ENCODE measurements at places on chromosomes 3 and 15.

GRCh38 chr3:80771085-80771484 lies 990.4 kb downstream of the GBE1 start:
- no peak for DNase-seq

GRCh38 chr15:27903405-27903804 lies 195.7 kb downstream of the OCA2 start:
- no peak for DNase-seq

- no peak for DNase-seq
These were observed 3.3 kb downstream of the C3orf70 start for GRCh38 chr3:185149591-185149990.

- no peak for DNase-seq
These were observed 8.7 kb upstream of the MESP2 start for GRCh38 chr15:89767411-89767915.

- no peak for DNase-seq
These were observed 31.1 kb upstream of the CAPN7 start for GRCh38 chr3:15174953-15175352.

GRCh38 chr15:27961801-27962200 lies 137.3 kb downstream of the OCA2 start:
- no peak for DNase-seq

DNA sequence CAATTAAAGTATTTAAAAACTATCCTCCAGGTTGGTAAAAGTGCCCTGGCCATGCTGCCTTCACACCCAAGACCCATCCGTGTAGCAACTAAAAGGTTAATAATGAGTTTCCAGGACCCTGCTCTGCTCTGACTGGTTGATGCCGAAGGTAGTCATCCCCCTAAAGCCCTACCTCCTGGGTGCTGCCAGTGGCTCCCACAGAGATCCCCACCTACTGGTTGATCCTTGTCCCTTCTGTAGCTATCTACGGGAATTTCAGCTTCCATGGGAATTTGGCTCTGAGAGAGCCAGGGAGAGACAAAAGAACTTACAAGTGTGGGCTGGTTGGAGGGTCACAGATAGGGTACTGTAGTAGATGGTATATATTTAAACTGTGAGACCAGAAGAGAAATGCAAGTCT lies 110.6 kb upstream of the NANOGP8 start:
- DNase-seq: no peak

- DNase-seq: no peak
These were observed 547.4 kb upstream of the IL12A start for GRCh38 chr3:159441279-159441678.

- DNase-seq: no peak
These were observed 211.3 kb downstream of the TIGIT start for GRCh38 chr3:114504941-114505628.

DNA sequence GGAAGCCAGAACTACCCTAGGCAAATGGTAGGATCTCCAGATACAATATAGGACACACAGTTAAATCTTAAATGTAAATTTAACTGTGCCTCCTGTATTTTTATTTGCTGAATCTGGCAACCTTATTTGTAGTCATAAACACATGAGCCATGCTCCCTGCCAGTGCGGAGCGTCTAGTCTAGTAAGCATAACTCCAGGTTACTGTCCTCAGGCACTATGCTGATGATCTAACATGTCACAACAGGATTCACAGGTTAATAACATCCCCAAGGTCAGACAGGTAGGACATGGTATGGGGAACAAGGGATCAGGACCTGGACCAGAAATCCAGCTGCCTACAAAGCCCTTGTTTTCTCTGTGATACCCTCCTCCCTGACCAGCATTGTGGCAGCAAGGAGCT lies 305.1 kb downstream of the CACNA2D3 start:
- DNase-seq: no peak

- no peak for DNase-seq
These were observed 78.3 kb upstream of the RGMA start for GRCh38 chr15:93167291-93167690.

- no peak for DNase-seq
These were observed 913.6 kb upstream of the ARPP21 start for GRCh38 chr3:34725774-34726173.

DNA sequence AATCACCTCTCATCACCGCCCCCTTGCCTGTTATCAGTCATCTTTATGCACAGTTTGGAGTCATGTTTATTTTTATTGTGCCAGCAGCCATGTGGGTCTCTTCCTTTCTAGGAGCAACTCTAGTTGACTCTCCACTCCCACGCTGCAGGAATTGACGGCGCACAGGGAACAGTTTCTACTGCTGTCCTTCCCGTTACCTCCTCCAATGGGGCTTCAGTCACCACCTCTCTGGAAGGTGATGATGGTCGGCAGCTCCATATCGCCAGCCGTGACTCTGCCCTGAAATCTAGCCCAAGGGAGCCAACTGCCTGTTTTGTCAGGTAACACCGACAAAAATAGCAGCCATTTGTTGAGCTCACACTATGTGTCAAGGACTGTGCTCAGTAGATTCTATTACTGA lies 35.6 kb upstream of the FAM107A start:
- DNase-seq: no peak

- DNase-seq: no peak
These were observed 5.2 kb upstream of the SLC28A1 start for GRCh38 chr15:84879088-84879780.

DNA sequence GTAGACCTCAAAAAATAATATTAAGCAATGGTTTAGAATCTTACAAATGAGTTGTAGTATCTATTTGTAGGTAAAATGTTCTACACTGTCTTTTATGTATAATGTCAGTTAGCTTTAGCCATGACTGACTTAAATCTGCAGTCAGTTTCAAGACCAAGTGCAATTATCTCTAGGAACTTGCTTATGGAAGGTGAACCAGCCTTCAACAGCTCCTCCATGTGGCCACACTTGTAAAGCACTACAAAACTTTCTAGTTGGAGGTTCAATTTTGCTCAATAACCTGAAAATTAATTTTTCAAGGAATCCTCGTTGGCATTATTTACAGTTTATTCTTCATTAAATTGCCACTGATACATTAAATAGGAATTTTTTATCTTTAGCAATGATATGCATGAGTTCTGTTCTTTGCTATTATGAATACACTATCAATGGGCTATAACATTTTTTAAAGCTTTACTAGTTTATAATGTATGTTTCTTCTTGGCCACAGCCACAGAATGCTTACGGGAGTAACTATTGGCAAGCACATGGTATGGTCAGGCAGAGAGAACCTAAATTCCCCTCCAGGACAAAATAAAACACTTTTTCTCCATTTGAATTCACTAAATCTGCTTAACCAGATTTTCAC lies 315.3 kb upstream of the UBE2E2 start:
- no peak for DNase-seq

DNA sequence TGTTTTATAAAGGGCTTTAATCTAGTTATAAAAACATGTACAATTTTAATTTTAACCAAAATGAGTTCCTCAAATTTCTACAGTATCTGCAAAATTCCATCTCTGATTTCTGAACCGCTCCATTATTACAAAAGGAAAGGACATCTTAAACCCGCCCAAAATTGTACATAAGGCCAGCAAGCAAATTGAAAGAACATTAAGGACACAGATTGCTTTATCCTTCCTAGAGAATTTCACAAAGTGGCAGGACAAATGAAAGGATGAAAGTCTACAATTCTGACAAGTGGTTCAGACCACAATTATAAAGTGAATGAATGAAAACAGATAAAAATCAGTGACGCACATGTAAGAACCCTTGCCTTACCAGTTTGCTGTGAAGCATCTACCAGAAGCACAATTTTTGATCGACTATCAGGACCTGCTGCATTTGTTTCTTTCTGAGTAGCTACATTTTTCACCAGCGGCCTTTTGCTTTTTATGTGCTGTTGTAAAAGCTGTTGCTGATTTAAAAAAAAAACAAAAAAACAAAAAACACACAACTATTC lies 13.6 kb downstream of the SECISBP2L start:
- no peak for DNase-seq

DNA sequence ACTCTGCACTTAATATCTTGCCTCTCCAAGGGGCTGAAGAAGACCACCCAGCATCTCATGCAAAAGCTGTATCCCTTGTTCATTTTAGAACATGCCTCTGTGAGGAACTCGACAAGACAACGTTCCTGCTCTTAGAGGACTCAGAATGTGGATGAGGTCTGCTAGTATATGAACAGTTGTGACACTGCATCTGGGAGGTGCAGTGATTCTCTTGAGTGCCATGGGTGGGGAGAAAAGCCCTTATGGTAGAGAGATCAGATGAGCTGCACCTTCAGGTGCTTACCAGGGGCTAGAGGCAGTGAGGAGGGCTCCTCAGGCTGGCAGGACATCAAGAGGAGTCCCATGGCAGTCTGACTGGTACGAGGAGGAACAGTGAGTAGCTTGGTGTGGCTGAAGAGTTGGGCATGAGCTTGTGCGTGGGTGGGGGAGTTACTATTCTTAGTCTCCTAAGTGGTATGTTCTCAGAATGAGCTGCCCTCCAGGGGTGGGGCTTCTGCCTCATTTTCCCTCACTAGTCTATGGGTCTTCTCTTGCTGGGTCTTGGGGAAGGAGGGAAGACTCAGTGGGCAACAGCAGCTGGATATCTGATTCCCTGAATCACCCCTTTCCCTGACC lies 56.7 kb upstream of the ATP2B2 start:
- no peak for DNase-seq

GRCh38 chr15:99143242-99143641 lies 38.4 kb downstream of the SYNM start:
- DNase-seq: no peak

DNA sequence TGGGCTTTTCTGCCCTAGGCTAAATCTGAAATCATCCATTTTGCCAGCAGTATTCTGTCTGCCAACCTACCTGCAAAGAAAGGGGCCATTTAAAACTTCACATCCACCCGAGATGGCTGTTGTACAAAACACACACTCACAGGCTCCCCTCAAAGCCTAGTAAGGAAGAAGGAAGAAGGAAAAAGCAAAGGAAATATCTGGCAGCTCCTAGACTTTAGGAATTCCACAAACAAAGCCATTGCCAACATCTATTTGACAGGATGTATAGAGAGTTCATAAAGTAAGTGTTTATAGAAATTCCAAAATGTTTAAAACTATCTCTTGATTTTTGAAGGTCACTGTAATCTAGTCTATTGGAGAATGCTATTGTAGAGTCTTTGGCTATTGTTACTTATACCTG lies 91.9 kb upstream of the THBS1 start:
- no peak for DNase-seq

DNA sequence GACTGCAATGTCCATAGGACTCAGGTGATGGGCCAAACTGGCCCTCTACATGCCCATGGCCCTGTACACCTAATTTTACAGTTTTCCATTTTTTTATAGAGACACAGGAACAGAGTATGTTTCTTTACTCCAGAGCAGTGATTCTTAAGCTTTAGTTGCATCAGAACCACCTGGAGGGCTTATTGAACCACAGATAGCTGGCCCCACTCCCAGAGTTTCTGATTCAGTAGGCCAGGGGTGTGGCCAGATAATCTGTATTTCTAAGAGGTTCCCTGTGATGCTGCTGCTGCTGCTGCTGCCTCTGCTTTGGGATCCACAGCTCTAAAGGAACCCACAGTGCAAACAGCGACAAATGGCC lies 5.1 kb downstream of the RBP1 start:
- DNase-seq: no peak

GRCh38 chr3:108242776-108243175 lies 20.6 kb upstream of the IFT57 start:
- DNase-seq: no peak

DNA sequence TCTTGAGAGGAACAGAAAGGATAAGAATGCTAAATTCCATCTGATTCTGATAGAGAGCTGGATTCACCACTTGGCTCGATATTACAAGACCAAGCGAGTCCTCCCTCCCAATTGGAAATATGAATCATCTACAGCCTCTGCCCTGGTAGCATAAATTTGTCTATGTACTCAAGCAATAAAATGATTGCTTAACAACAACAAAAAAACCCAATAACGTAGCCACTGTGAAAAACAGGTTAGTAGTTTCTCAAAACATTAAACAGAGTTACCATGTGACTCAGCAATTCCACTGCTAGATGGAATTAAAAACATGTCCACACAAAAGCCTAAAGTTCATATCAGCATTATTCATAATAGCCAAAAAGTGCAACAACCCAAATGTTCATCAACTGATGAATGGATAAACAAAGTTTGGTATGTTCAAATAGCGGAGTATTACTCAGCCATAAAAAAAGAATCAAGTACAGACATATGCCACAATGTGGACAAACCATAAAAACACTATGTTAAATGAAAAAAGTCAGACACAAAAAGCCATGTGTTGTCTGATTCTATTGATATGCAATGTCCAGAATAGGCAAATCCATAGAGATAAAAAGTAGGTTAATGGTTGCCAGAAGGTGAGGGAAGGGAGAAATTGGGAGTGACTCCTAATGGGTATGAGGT lies 16.8 kb downstream of the BCL2L10 start:
- DNase-seq: no peak

GRCh38 chr3:52347716-52348635 lies 31.9 kb downstream of the DNAH1 start:
- no peak for DNase-seq

GRCh38 chr3:49869525-49870126 lies at the start of gene CAMKV:
Gene CAMKV (minus strand): TSS chr3:49869906. CDS start chr3:49862388, 7,518 bp downstream.
- DNase-seq: no peak

DNA sequence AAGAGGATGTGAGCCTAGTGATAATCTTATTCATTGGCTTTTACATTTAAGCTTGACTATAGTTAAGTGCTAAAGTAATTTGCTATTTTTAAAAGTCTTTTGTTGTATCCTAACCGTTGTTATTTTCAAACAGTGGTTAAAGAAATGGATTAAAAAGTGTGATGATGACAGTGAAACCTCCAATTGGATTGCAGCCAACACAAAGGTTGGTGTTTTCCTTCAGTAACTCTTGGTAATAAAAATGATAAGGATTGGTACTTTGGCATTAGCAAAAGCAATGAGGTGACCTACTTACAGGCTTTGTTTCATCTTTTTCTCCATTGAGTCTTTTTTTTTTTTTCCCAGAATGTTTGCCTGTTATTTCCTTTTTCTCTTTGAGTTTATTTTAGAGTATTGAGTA lies 87.5 kb upstream of the GOLGA6B start:
- DNase-seq: no peak

DNA sequence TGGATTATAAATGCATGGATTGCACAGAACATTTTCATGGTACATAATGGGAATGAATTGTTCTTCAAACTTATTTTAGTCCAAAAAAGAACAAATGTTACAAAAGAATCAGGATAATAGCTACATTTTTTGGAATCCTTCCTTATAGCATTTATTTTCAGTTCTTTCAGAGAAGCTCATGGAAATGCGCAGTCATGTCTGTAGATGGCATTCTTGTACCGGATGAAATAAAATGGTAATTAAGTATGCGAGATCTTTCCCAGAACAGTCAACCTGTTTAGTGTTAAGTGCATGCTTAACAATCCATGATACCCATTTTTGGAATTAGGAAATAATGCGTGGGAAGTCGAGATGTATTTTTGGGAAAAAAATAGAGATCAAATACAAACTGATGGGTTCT lies 38.2 kb upstream of the GOLGA8B start:
- no peak for DNase-seq
